HT1080 (cell line): ENCODE measurements at places on chromosomes 1 and 21.

DNA sequence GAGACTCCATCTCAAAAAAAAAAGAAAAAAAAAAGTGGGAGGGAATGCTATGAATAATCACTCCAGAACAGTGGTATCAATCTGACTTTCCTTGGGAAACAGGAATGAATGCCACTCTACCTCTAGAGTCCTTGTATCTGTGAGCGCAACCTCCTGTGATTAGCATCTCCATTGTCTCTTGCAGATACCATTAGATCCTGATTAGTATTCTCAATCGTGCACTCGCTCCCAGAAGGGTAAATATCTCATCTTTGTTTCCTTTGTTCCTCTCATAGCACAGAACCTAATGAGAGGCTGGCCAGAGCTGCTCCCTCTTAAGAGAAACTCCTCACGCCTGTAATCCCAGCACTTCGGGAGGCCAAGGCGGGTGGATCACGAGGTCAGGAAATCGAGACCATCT is 184.4 kb upstream of the KCNK2 start:
- no peak for DNase-seq

DNA sequence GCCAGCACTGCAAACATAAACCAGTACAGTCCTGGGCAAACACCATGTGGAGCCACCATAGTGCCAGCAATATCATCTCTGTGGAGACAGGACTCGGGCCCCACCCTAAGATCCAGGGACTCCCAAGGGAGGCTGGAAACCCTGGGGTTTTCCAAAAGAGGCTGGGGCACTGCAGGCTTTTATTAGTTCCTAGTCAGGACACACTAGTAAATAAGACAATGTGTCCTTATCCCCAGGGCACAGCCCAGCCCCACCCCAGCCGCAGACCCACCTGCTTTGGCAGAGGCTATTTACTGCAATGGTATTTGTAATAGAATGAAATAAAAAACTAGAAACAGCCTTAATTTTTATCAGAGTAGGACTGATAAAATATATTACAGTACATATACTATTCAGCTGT is 486 bp upstream of the GJB3 start:
- DNase-seq = no peak

- no peak for DNase-seq
Observed at GRCh38 chr1:30537279-30537678, 186.1 kb downstream of the MATN1 start.

DNA sequence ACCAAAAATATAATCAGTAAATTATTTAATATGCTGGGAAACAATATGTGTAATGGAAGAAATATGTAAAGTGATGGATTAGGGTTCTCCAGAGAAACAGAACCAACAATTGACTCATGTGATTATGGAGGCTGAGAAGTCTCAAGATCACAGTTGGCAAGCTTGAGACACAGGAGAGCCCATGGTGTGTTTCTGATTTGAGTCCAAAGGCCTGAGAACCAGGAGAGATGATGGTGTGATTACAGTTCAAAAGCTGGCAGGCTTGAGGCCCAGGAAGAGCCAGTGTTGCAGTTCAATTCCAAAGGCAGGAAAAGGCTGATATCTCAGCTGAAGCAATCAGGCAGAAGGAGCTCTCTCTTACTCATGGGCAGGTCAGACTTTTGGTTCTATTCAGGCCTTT is 138.8 kb upstream of the NBPF11 start:
- DNase-seq = no peak

GRCh38 chr1:210125143-210125542 is 107.5 kb upstream of the SERTAD4 start:
- no peak for DNase-seq
